ENCODE measurements at places on chromosomes 6 and 20.
A peak's percentile ranks its signal among the peaks of the same experiment; 100 is the strongest.

GRCh38 chr6:15309611-15310283 is 63.9 kb downstream of the JARID2 start:
- DNase-seq: no peak

DNA sequence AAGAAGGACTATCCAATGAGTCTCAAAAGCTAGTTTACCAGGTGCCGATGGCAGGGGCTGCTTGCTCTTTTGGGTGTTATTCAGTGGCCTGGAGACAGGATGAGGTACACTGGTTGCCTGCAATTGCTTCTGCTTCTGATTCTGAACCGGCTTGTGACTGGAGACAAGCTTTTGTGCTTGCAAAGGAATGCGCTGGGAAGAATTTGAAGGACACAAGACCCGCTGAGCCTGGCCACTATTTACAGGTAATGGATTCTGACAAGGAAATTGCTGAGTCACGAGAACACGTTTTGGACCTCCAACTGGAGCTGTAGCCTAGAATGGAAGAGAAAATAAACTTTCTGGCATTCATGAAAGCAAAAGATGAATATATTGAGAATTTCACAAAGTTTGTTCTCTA is 5.8 kb downstream of the AURKA start:
- no peak for DNase-seq

DNA sequence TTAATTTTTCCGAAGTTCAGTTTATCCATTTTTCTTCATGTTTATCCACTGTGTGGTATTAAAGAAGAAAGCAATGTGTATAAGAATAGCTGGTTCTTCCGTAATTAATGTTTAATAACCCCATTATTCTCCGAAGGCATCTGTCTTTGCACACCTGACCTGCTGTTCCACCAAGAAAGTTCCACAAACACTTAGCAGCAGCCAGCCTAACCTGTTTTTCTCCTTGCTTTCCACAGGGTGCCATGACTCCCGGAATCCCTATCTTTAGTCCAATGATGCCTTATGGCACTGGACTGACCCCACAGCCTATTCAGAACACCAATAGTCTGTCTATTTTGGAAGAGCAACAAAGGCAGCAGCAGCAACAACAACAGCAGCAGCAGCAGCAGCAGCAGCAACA is 7.4 kb downstream of the TBP start:
- no peak for DNase-seq

DNA sequence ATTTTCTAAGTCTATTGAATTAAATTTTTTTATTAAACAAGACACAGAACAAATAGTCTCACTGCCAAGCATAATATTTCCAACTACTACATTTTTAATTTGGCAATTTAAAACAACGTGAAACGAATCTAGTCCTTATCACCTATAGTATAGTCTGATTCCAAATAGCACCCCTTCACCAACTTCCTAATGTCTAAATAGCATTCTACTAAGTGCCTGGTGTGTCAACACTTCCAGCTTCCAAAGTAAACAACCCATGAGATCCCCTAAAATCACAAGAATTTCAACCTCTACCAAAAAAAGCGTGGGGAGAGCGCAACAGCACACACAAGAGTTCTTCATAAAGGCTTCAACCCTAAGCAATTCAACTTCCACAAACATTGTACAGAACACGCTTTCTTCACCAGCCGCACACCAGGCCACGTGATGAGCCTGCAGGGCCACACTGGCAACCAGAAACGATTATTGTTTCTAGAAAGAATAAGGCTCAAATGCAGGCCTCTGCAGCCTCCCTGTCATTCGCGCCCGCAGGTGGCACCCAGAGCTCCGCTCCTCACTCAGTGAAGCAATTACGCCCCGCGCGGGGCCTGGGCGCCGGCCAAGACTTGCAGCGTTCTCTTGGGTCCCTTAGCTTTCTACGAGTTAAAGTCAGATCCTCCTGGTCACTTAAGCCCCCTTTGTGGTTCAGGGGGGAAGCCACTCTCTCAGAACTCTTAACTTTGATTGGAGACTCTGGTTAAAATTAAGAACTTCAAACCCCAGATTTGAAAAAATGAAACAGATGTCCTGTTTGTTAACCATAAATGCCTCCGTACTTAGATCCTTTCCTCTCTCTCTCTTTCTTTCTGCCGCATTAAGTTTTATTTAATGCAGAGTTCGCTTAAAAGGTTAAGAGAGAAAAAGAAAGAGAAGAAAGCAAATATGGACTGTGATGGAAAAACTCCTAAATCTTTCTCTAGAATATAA is 18.3 kb downstream of the SIM1 start:
- DNase-seq: no peak

- DNase-seq: no peak
Measured at GRCh38 chr6:110277100-110277665, 81.0 kb downstream of the METTL24 start.

DNA sequence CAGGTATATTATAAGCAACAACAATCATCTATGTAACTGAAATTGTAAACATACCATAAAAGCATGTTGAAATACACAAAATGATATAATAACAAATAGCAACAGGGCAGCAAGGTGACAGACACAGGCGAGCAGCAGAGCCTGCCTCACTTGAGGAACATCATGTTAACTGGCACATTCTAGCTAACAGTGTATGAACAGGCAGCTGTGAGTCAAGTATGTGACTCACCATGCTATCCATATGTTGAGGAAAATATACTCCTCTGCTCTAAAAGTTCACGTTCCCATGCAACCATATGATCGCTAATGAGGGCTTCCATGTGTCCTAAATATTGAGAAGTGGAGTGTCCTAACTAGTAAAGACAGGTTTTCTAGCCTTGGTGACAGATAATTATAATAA is 18.4 kb downstream of the SERAC1 start:
- DNase-seq: no peak

GRCh38 chr6:54935739-54936138 is 89.2 kb downstream of the FAM83B start:
- DNase-seq: no peak

DNA sequence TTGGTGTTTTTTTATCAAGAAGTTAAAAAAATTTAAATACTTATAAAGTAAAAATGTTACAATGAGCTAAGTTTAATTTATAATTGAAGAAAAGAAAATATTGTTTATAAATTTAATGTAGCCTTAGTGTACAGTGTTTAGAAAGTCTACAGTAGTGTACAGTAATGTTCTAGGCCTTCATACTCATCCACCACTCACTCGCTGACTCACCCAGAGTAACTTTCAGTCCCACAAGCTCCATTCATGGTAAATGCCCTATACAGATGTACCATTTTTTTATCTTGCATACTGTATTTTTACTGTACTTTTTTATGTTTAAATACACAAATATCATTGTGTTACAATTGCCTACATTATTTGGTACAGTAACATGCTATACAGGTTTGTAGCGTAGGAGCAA is 26.0 kb downstream of the HTR1E start:
- DNase-seq: no peak

DNA sequence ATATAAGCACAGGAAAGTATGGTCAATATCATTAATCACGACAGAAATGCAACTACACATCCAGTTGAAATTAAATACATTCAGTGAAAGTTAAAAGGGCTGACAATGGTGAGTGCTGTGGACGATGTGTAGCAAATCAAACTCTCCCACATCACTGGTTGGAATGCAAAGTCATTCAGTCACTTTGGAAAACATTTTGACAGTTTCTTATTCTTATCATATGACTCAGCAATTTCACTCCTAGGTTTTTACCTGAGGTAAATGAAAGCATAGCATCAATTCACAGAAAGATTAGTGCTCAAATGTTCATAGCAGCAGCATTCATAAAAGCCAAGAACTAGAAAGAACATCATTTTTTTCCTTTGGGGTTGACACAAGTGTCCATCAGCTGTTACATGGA is 28.6 kb upstream of the SAMD5 start:
- DNase-seq: no peak

- no peak for DNase-seq
Measured at GRCh38 chr6:79544939-79545450, 7.8 kb upstream of the LCA5 start.

GRCh38 chr6:62146954-62147853 is 138.8 kb downstream of the KHDRBS2 start:
- DNase-seq: no peak

GRCh38 chr6:137772541-137773250 is 94.4 kb upstream of the TNFAIP3 start:
- DNase-seq: no peak

GRCh38 chr20:9144643-9145042 is 75.8 kb downstream of the PLCB4 start:
- no peak for DNase-seq

DNA sequence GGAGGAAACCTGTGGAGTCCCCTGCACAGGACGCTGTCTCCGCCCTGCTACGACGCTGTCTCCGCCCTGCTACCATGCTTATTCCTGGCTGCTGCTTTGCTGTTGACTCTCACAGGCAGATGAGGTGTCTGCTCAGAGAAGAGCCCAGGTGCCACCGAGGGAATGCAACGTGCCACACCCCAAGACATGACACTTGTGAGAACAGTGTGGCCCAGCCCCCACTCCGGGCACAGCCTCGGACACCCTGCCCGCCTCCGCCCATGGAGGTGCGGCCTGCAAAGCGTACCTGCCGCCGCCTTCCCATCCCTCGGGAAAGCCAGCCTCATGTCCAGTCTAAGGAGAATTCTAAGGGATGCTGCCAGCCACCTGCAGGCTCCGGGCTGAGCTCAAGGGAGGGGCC is 15.6 kb upstream of the MRGBP start:
- DNase-seq: no peak

DNA sequence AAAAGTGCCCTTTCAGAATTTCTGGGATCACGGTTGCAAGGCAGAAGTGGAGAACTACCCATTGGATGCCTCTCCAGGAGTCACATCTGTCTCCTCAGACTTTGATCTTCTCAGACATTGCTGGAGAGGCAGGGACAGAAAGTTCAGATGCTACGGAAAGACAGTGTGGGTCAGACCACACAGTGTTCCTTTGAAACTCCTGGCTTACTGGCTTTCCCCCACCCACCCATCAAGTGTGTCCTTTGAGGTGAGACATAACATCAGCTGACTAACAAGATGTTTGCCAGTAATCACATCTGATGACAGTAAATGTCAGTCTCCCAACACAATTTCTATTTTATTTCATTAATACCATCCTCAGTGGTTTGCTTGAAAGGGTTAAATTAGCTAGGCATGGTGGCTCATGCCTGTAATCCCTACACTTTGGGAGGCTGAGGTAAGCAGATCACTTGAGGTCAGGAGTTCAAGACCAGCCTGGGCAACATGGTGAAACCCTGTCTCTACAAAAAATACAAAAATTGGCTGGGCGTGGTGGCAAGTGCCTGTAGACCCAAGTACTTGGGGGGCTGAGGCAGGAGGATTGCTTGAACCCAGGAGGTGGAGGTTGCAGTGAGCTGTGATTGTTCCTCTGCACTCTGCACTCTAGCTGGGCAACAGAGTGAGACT is 67.2 kb upstream of the SNX9 start:
- no peak for DNase-seq

DNA sequence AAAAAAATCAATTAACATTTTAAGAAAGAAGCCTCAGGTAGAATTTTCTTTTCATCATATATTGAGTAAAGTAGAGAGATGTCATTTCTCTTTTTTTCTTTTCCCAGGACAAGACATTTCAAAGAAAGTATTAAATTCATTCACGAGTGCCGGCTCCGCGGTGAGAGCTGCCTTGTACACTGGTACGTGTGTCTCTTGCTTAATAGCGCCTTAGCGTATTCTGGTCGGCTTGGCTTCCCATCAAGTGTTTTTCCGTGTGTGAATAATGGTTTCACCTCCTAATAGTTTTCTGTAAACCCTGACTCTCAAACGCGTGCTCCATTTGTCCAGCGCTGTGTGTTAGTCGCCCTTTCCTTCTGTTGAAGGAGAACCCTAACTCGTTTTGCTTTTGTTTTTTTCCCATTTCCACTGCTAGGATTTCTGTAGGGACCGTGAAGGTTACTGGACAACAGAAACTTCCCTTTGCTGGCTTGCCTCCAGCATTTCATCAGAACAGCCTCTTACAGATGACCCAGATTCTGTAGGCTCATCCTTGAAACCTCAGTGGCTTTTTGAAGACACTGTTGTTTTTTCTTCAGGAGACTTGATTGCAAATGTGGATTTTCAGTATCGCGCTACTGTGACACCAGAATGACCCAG is 45.7 kb upstream of the IRF4 start:
- no peak for DNase-seq

- DNase-seq: no peak
Measured at GRCh38 chr20:29319725-29320124, 1937.7 kb upstream of the DEFB115 start.

- DNase-seq: no peak
Measured at GRCh38 chr20:17679941-17680835, 1.9 kb downstream of the RRBP1 start.

- DNase-seq: no peak
Measured at GRCh38 chr20:4702562-4703280, 19.0 kb upstream of the PRND start.

GRCh38 chr20:62237801-62238568 is at the start of gene OSBPL2:
TSS of gene OSBPL2 (plus strand) at chr20:62238521. CDS start at chr20:62256185, 17,664 bp downstream.
- peak; percentile 96 for DNase-seq

DNA sequence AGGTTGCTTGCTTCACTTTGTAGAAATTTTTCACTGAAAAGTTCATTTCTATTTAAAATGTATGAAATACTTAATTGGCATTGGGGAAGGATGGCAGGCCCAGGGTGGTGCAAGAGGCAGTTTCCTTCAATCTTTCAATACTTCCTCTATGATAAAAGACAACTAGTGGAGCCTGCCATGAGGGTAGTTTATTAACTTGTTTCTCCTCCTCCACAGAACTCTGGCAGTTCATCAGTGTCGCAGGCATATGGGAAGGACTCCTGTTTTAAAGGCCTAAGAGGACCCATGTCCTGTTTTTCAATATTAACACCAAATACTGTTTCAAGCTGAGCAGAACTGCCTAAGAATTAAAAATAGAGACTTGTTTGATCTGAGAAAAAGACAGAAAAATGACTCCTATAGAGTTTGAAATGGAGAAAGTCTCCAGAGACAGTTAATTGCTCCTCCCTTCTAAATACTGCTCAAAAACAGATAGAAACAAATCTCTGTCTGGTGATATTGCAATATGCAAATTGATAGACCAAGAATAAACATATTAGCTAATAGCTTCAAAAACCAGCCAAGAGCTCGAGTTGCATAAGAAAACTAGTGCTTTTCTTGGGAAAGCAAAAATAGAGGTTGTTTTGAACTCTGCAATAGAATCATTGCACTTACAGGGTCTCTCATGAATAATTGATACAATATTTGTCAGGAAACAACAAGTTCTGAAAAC is 665.7 kb upstream of the SLC35B3 start:
- no peak for DNase-seq

DNA sequence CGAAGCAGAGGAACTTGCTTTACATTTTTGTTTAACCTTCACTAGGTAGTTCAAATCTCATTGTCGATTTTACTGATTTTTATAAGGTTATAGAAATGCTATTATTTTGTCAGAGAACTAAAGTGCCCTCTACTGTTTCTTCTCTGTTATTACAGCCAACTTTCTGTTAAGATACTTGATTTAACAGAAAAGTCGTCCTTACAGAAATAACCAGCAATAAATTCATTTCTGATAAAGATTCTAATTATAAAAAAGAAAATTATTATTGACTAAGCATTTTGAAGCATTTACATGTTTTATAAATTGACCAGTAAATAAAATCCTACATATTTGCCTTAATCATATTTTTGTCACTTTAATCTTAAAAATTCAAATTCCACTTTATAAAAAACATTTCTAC is 60.8 kb downstream of the OGFRL1 start:
- no peak for DNase-seq

All from esophagus squamous epithelium (tissue), 5 donors.